ENCODE measurements at places on chromosomes 12 and 14.

DNA sequence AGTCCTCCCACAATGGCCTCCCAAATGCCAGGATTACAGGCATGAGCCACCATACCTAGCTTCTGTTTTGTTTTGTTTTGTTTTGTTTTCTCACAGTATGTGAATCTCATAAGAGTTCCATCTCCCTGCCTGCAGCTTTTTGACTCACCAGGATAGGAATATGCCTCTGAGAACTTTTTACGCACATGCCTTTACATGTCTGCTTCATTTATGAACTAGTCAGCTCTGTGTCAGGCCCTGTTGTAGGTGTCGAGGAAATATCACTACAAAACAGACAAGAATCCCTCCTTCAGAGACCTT lies 89.0 kb downstream of the BORCS5 start:
- H3K36me3 ChIP-seq, result no peaks in the 10 kb centered on the region
- no peak overlapping the region for H3K27ac ChIP-seq
- no peaks in the 10 kb centered on the region for H3K4me1 ChIP-seq
- no peak overlapping the region for H3K4me3 ChIP-seq
- DNase-seq, result no peak

DNA sequence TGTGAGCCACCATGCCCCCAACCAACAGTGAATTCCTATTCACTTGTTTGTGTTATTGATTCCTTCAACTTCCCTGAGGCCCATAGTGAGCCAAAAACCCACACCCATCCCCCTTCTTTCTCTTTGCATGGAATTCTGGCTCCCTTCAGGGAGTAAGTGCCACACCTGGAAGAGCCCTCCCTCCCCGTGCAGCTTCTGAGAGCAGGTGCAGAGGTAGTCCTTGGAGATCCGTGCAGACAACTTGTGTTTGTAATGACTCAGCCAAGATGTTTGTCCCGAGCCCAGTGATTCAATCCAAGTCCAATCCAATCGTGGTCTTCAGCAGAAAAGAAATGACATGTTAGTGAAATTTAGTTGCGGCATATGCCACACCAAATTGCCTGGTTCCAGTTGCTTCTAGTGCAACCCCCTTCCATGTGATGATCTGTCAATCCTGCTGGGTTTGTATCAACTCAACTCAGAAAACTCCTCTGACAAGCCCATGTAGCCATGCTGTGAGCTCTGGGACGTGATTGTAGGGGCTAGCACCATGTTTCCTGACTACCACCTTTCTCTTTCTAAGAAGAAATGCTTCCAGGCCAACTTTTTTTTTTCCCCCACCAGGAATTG lies 27.5 kb downstream of the GPRC5A start:
- H3K4me1 ChIP-seq, result no peaks in the 10 kb centered on the region
- no peak overlapping the region for H3K4me3 ChIP-seq
- no peak overlapping the region for H3K27ac ChIP-seq
- H3K27me3 ChIP-seq, result no peaks in the 10 kb centered on the region
- no peak for DNase-seq

- no peaks in the 10 kb centered on the region for H3K27me3 ChIP-seq
- H3K4me3 ChIP-seq, result no peak overlapping the region
- H3K27ac ChIP-seq, result no peak overlapping the region
- DNase-seq, result peak; percentile 71
- H3K36me3 ChIP-seq, result no peaks in the 10 kb centered on the region
Measured at GRCh38 chr12:21697904-21698630, 40.4 kb upstream of the LDHB start.

GRCh38 chr12:14903386-14904098 lies 17.9 kb upstream of the MGP start:
- H3K27ac ChIP-seq, result no peak overlapping the region
- no peaks in the 10 kb centered on the region for H3K36me3 ChIP-seq
- H3K4me1 ChIP-seq, result no peaks in the 10 kb centered on the region
- no peak overlapping the region for H3K4me3 ChIP-seq
- no peak for DNase-seq
- H3K27me3 ChIP-seq, result no peaks in the 10 kb centered on the region

- no peak overlapping the region for H3K4me3 ChIP-seq
- no peak overlapping the region for H3K27ac ChIP-seq
- DNase-seq, result no peak
- H3K36me3 ChIP-seq, result no peaks in the 10 kb centered on the region
Measured at GRCh38 chr12:57372233-57372632, 58.6 kb downstream of the R3HDM2 start.

DNA sequence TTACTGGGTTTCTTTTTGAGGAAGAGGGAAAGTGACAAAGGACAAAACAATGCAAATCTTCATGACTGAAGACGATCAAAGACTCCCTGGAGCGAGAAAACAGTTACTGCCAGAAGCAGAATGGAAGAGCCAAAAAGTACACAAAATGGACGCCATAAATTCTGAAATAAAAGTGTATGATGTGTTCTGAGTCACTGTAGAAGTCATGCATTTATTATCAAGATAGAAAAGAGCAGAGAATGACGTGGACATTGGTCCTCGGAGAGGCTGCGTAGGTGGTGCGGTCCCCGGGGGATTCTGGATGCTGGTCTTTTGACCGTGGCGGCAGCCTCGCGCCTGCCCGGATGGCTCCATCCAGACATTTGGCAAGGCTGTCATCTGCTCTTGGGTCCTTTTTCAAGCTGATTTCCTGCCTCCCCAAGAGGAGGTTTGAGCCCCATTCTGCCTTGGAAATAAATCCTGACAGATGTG lies 52.8 kb downstream of the C14orf132 start:
- no peaks in the 10 kb centered on the region for H3K27me3 ChIP-seq
- H3K4me3 ChIP-seq, result peak overlapping the region; percentile 80
- peaks cover 15% of the 10 kb centered on the region for H3K36me3 ChIP-seq
- peaks cover 98% of the 10 kb centered on the region for H3K4me1 ChIP-seq
- peak; percentile 81 for DNase-seq
- peak overlapping the region; percentile 93 for H3K27ac ChIP-seq

Measured in Karpas-422 (cell line).